ENCODE measurements at places on chromosomes 1 and 21.
A peak's percentile ranks its signal among the peaks of the same experiment; 100 is the strongest.

DNA sequence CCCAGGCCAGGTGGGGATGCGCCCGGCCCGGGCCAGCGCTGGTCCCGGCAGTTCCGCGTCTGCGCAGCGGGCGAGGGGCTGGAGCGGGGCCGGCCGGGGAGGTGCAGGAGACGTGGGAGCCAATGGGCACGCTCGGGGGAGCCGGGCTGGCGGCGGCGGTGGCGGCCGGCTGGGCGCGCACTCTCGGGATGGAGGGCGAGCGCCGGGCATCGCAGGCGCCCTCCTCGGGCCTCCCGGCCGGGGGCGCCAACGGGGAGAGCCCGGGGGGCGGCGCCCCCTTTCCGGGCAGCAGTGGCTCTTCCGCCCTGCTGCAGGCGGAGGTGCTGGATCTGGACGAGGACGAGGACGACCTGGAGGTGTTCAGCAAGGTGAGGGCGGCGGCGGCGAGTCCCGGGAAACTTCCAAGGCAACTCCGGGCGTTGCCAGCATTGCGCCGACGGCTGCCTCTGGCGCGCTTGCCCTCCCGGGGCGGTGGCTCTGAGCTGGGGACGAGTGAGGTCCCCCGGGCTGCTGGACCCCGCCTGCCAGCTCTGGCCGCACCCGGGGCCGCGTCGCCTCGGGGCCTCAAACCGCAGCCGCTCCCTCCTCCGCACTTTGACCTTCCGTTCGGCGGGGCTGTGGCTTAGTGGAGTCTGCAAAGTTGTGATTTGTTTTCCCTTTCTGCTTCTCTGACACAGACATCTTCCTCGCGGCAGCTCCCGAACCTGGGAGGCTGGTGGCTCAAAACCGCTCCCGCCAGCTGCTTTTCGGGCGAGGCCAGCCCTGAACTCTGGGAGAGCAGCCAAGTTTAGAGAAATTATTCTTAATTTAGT is at the start of gene SNX7:
SNX7 (plus strand) TSS at position 178 of the 812 bp plus-strand sequence; CDS start at position 189, 11 bp downstream.
- no peak for DNase-seq

- DNase-seq, result no peak
These were observed 93.8 kb upstream of the TMPRSS2 start for GRCh38 chr21:41601573-41602368.

GRCh38 chr1:224647449-224647848 is 31.3 kb downstream of the CNIH3 start:
- DNase-seq, result no peak

DNA sequence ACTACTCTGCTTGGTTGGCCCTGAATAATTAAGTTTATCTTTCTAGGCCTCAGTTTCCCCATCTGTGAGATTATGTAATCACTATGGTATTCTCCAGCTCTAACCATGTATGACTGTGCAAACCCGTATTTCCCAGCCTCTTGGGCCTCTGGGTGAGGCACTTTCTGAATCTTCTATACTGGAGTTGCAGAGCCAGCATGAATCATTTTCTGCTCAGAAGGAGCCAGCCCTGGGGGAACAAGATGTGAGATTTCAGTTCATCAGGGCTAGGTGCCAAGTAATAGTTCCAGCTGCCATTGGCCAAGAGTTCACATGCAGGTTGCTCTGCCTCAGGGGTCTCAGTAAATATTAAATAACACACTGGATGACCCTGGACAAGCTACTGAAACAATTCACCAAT is 47.7 kb upstream of the USP24 start:
- DNase-seq, result peak; percentile 26

GRCh38 chr1:3373175-3373574 is 81.3 kb upstream of the ARHGEF16 start:
- DNase-seq, result no peak

GRCh38 chr1:204967451-204967850 is 75.6 kb upstream of the CNTN2 start:
- DNase-seq, result no peak

- no peak for DNase-seq
These were observed 121.3 kb upstream of the GADD45A start for GRCh38 chr1:67563684-67564083.

GRCh38 chr1:13900583-13900982 is 200.6 kb downstream of the PRDM2 start:
- DNase-seq, result no peak

GRCh38 chr21:39071623-39072214 is 111.5 kb downstream of the PSMG1 start:
- no peak for DNase-seq

- DNase-seq, result peak; percentile 72
These were observed 154.0 kb downstream of the TGFB2 start for GRCh38 chr1:218499011-218499691.

DNA sequence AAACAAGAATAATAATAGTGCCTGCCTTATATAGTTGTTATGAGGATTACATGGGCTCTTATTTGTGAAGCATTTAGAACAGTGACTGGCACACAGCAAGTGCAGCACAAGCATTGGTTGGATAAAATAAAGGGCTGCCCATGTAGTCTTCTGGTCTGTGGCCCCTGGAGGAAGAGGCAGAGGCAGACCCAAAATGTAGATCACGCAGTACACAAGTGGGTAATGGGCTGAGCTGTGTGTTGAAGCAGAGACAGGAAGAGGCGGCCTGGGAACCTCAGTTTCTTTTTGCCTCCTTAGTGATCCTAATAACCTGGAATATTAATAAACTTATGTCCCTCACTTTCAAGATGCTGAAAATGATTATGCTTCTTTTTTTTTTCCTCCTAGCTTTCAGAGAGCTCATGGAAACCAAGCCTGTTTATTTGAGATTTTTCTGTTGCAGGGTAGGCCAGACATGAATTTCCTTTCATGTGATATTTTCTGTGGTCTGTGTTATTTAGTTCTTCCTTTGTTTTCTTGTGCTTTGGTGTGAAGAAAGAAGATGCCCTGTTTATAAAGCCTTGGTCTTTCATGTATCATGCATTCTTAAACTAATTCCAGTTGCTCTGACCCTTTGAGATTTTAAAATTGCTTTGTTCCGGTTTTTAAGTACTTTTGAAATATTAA is 42.5 kb downstream of the LRRC8D start:
- DNase-seq, result no peak

- no peak for DNase-seq
These were observed 3.2 kb downstream of the JMJD4 start for GRCh38 chr1:227731696-227732585.

GRCh38 chr1:233732206-233732605 is 118.3 kb downstream of the KCNK1 start:
- DNase-seq, result no peak

DNA sequence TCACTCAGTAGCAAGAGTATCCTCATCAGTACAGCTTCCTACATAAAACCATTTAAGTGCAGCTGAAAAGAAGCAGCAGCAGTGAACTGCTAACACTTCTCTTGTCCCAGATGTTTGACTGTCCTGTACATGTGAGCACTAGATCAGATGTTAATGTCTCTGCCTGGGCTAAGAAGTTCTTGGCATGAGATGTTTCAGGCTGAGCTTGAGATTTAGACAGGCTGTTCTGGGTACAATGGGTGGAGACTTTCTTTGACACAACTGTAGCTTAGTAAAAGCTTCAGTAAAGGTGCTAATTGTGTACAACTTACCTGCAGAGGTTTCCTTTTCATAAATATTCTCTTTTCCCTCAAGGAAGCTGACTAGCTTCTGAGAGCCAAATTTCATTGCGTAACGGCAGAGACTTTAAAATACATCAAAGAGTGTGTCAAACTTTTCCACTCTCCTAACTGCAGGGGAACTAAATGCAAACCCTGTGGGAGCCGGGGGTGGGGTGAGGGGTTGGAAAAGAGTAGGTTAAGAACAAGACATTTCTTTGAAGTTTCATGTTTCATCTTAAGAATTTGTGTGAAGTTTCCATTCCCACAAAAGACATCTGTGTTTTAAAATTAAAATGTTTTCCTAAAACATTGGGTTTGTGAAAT is 82.1 kb upstream of the CCDC190 start:
- no peak for DNase-seq

- no peak for DNase-seq
These were observed 3.5 kb upstream of the LRRC38 start for GRCh38 chr1:13517193-13517812.

- DNase-seq, result no peak
These were observed 1331.1 kb downstream of the MRPL39 start for GRCh38 chr21:24276204-24276603.

- DNase-seq, result no peak
These were observed 593.8 kb downstream of the USP25 start for GRCh38 chr21:16323596-16323995.
